SK-N-SH (cell line): ENCODE measurements at places on chromosomes 13 and 19.

GRCh38 chr19:32316034-32316433, 29.4 kb upstream of the ZNF507 start:
- no peak overlapping the region for H3K27ac ChIP-seq
- no peaks in the 10 kb centered on the region for H3K36me3 ChIP-seq
- DNase-seq: no peak
- H3K27me3 ChIP-seq: no peaks in the 10 kb centered on the region
- H3K4me3 ChIP-seq: no peak overlapping the region
- no peaks in the 10 kb centered on the region for H3K4me1 ChIP-seq

GRCh38 chr19:1317274-1318003, 31.8 kb downstream of the EFNA2 start:
- H3K36me3 ChIP-seq: no peaks in the 10 kb centered on the region
- no peak overlapping the region for H3K27ac ChIP-seq
- peaks cover 6% of the 10 kb centered on the region; the same call in 1 of the 2 replicates for H3K4me1 ChIP-seq
- no peaks in the 10 kb centered on the region for H3K27me3 ChIP-seq
- no peak overlapping the region for H3K4me3 ChIP-seq
- DNase-seq: no peak

- DNase-seq: no peak
- no peak overlapping the region for H3K27ac ChIP-seq
- no peak overlapping the region for H3K4me3 ChIP-seq
- H3K36me3 ChIP-seq: no peaks in the 10 kb centered on the region
- peaks cover 15% of the 10 kb centered on the region; the same call in 1 of the 2 replicates for H3K4me1 ChIP-seq
- no peaks in the 10 kb centered on the region; the same call in 1 of the 2 replicates for H3K27me3 ChIP-seq
Observed at GRCh38 chr13:112992931-112993680, 24.1 kb downstream of the MCF2L start.

GRCh38 chr19:33462112-33462791, 59.3 kb downstream of the PEPD start:
- DNase-seq: no peak
- no peak overlapping the region for H3K27ac ChIP-seq
- H3K4me1 ChIP-seq: no peaks in the 10 kb centered on the region
- no peak overlapping the region for H3K4me3 ChIP-seq

DNA sequence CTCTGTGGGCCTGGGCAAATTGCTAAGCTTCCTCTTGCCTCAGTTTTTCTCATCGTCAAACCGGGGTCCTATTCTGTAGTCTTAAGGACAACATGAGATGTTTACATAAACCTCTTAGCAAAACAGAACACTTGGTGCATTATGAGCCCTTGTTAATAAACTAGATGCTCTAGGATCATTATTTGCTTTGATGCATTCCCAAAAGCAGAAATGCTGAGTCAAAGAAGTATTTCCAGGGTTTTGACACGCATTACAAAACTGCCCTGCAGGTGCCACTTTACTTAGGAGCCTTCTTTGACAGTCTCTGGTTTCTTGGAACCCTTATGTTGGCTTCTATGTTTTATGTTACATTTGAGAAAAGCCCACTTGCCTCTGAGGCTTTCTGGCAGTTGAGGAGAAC, 12.1 kb downstream of the AKAP11 start:
- H3K4me3 ChIP-seq: no peak overlapping the region
- peaks cover 29% of the 10 kb centered on the region for H3K36me3 ChIP-seq
- H3K4me1 ChIP-seq: no peaks in the 10 kb centered on the region; the same call in none of the 2 replicates
- no peak for DNase-seq
- H3K27ac ChIP-seq: no peak overlapping the region
- H3K27me3 ChIP-seq: no peaks in the 10 kb centered on the region

DNA sequence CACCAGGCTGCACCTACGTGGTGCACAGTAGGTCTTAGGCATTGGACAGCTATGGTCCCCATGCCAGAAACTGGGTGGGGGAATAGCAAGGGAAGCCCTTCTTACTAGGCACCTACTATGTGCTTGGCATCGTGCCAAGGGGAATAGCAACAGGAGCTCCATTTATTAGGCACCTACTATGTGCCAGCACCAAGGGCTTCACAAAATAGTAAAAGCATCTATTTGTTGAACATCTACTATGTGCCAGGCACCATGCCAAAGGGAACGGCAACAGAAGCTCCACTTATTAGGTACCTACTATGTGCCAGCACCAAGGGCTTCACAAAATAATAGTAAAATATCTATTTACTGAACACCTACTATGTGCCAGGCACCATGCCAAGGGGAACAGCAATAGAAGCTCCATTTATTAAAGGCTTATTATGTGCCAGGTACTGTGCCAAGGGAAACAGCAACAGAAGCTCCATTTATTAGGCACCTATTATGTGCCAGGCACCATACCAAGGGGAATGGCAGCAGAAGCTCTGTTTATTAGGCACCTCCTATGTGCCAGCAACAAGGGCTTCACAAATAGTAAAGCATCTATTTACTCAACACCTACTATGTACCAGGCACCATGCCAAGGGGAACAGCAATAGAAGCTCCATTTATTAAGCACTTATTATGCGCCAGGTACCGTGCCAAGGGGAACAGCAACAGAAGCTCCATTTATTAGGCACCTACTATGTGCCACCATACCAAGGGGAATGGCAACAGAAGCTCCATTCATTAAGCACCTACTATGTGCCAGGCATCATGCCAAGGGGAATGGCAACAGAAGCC, 108.5 kb downstream of the PTPRS start:
- DNase-seq: no peak
- no peak overlapping the region for H3K27ac ChIP-seq
- no peaks in the 10 kb centered on the region for H3K27me3 ChIP-seq
- H3K36me3 ChIP-seq: peaks cover 19% of the 10 kb centered on the region; the same call in 1 of the 2 replicates
- H3K4me1 ChIP-seq: no peaks in the 10 kb centered on the region

DNA sequence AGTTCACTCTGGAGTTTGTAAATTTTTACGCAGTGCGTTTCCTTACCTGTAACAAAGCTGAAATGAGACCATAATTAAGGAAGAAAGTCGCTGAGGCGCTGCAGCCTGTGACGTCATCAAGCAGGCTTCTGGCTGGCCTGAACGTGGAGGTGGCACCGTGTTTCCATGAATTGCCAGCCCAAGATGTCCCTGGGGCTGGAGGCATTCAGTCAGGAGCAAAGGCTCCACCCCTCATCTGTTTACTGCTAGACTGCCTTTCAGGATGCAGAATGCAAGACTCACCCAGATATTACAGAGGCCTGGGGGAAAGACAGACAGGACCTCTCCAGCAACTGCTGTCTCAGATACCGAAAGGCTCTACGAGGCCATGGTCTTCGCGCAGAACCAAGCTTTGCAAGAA, 424.6 kb downstream of the TSHZ3 start:
- H3K4me1 ChIP-seq: peaks cover 2% of the 10 kb centered on the region; the same call in 1 of the 2 replicates
- DNase-seq: no peak
- no peaks in the 10 kb centered on the region for H3K36me3 ChIP-seq
- H3K27ac ChIP-seq: no peak overlapping the region
